ENCODE measurements at places on chromosomes 7 and 10. TPM values are rescaled to one million over a fixed set of nuclear protein-coding genes. Genes with fewer than 3 reads are reported as not detected.

- peaks cover 16% of the 10 kb centered on the region for H3K27me3 ChIP-seq
- DNase-seq, result peak; percentile 73
- H3K36me3 ChIP-seq, result no peaks in the 10 kb centered on the region
- no peak overlapping the region for H3K27ac ChIP-seq
- H3K4me3 ChIP-seq, result peak overlapping the region; percentile 41
Observed at GRCh38 chr10:21173802-21174714, 276.9 kb upstream of the NEBL start.

- no peak overlapping the region for H3K4me3 ChIP-seq
- no peaks in the 10 kb centered on the region for H3K4me1 ChIP-seq
Observed at GRCh38 chr7:106720641-106721040, 59.7 kb upstream of the CCDC71L start.

- no peak overlapping the region for H3K27ac ChIP-seq
- no peaks in the 10 kb centered on the region for H3K4me1 ChIP-seq
- H3K36me3 ChIP-seq, result no peaks in the 10 kb centered on the region
- H3K4me3 ChIP-seq, result no peak overlapping the region
Observed at GRCh38 chr10:22097696-22098095, 94.2 kb upstream of the DNAJC1 start.

GRCh38 chr7:85261336-85261735, 74.5 kb upstream of the SEMA3D start:
- H3K27ac ChIP-seq, result no peak overlapping the region
- H3K36me3 ChIP-seq, result no peaks in the 10 kb centered on the region
- H3K27me3 ChIP-seq, result no peaks in the 10 kb centered on the region
- H3K4me3 ChIP-seq, result no peak overlapping the region
- no peak for DNase-seq

EPO gene
- polyA plus RNA-seq, result 0.04 TPM

CHAT gene
- polyA plus RNA-seq, result 0.81 TPM

GRCh38 chr7:88396948-88397322, 90.2 kb upstream of the STEAP4 start:
- H3K4me1 ChIP-seq, result no peaks in the 10 kb centered on the region
- DNase-seq, result no peak
- H3K27ac ChIP-seq, result no peak overlapping the region
- H3K27me3 ChIP-seq, result no peaks in the 10 kb centered on the region
- no peaks in the 10 kb centered on the region for H3K36me3 ChIP-seq
- no peak overlapping the region for H3K4me3 ChIP-seq

- no peaks in the 10 kb centered on the region for H3K36me3 ChIP-seq
- no peaks in the 10 kb centered on the region for H3K4me1 ChIP-seq
- DNase-seq, result no peak
Observed at GRCh38 chr7:140609646-140610045, 31.0 kb downstream of the DENND2A start.

DNA sequence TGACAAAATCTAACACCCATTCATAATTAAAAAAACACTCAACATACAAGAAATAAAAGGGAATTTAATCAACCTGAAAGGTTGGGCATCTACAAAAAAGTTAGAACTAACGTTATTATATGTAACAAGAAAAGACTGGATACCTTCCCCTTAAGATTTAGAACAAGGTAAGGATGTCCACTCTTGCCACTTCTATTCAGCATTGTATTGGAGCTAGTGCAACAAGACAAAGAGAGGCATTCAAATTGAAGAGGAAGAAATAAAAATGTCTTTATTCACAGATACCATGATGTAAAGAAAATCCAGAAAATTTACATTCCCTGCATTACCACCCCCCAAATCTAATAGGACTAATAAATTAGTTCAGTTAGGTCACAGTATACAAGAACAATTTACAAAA, 18.3 kb downstream of the FAM149B1 start:
- H3K27me3 ChIP-seq, result no peaks in the 10 kb centered on the region
- H3K27ac ChIP-seq, result no peak overlapping the region
- DNase-seq, result no peak
- H3K4me3 ChIP-seq, result no peak overlapping the region

SLC13A1 gene
- not detected for polyA plus RNA-seq

DNA sequence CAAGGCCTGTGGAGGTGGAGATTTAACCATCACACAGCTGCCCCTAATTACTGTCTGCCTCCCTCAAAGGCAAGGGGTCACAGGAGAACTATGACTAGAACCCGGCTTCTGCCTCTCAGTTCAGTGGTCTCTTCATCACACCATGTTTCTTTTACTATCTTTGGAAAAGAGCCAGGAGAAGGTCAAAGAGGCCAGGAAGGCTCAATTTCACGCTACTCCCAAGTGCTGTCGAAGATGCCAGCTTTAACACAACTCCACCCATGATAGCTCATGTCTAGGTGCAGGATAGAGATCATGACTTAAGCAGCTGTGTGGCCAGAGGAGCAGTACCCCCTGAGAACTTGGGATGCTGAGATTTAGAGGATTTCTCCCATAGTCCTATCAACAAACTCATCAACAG, 60.5 kb upstream of the OPALIN start:
- H3K4me3 ChIP-seq, result no peak overlapping the region
- H3K4me1 ChIP-seq, result peaks cover 2% of the 10 kb centered on the region
- H3K27ac ChIP-seq, result no peak overlapping the region

DNA sequence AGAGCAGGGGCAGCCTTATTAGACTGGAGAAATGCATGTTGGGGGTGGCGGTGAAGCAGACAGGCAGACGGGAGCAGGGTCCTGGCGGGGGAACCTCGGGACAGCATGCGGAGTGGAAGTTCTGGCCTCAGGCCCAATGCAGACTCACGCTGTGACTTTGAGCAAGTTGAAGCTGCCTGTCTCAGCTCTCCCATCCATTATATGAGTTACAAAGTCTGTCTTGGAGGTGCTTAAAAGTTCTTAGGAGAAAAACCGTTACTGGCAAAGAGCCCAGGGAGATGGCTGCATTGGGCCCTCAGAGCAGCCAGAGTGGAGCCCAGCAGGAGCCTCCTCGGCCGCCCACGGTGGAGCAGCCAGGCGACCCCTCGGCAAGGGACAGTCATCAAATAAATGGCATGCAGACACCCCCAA, 509.5 kb downstream of the PLXNA4 start:
- peak overlapping the region; percentile 1 for H3K27ac ChIP-seq
- peaks cover 5% of the 10 kb centered on the region for H3K27me3 ChIP-seq
- H3K4me1 ChIP-seq, result no peaks in the 10 kb centered on the region
- no peak overlapping the region for H3K4me3 ChIP-seq

GRCh38 chr7:157936976-157937375, 600.2 kb downstream of the DNAJB6 start:
- H3K4me1 ChIP-seq, result no peaks in the 10 kb centered on the region
- H3K27me3 ChIP-seq, result no peaks in the 10 kb centered on the region
- H3K36me3 ChIP-seq, result no peaks in the 10 kb centered on the region
- H3K4me3 ChIP-seq, result no peak overlapping the region
- no peak for DNase-seq

- peak overlapping the region; percentile 35 for H3K27ac ChIP-seq
- no peaks in the 10 kb centered on the region for H3K4me1 ChIP-seq
- DNase-seq, result no peak
Observed at GRCh38 chr7:149883048-149883438, 9.3 kb downstream of the ATP6V0E2 start.

DNA sequence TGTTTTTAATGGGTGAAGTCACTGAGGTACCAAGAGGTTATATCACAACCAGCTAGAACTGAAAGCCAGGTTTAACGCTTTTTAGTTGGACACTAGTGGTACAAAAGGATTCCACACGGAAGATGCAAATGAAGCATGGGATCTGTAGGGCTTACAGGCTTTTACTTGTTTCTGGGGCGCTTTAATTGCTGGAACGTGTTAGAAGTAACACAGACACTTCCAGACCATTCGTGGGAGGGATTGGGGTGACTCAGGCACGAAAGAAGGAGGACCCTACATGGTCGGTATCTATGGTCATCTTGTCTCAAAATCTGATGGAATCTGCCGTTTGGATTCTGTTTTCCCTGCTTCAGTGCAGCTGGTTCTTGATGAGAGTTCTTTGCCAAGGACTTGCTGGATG, 1.0 kb downstream of the YKT6 start:
- DNase-seq, result no peak
- peak overlapping the region; percentile 94 for H3K4me3 ChIP-seq
- no peak overlapping the region for H3K27ac ChIP-seq

DNA sequence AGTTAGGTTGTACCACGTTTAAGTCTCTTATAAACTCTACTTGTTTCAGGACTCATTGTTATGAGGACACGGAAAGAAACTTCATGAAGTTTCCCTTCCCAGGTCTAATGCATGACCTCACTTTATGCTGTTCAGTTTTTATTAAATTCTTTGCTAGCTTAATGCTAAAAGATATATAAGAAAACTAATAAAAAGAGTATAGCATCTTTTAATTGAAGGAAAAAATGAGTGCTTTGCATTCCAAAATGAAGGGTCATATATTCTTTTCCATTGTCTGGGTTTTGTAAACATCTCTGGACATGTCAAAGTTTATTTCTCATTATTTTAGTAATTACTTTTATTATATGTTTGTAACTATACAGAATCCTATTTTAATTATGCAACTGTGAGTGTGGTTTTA, 255.8 kb downstream of the CREB5 start:
- H3K27ac ChIP-seq, result no peak overlapping the region
- H3K36me3 ChIP-seq, result no peaks in the 10 kb centered on the region
- no peak for DNase-seq
- H3K4me1 ChIP-seq, result no peaks in the 10 kb centered on the region
- no peaks in the 10 kb centered on the region for H3K27me3 ChIP-seq

TMEM176A gene
- 230 TPM for polyA plus RNA-seq

DNA sequence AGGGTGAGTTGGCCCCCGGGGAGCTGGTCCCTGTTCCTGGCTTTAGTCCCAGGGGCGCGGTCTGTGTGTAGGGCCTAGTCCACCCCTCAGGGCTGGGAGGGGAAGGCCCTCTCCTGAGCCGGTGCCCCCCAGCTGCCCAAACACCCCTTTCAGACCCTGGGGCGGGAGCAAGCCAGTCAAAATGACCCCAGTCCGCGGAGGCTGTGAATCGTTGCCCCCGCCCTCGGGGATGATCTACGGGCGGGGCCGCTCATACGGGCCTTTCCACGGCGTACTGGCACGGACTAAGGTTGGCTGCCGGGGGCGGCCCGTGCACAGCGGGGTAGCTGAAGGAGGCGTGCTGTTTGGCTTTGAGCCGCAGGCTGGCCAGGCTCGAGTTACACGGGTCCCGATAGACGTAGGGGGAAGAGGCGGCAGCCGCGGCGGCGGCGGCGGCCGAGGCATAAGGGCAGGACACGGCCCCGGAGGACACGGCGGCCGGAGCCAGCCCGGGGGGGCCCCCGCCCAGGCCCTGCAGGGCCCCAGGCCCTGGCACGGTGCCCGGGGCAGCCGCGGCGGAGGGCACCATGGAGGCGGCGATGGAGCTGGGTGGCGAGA, 4.3 kb downstream of the ELOVL3 start:
- no peaks in the 10 kb centered on the region for H3K36me3 ChIP-seq
- H3K4me1 ChIP-seq, result peaks cover 2% of the 10 kb centered on the region
- H3K27me3 ChIP-seq, result peaks cover 78% of the 10 kb centered on the region
- no peak for DNase-seq
- H3K4me3 ChIP-seq, result peak overlapping the region; percentile 26
- H3K27ac ChIP-seq, result no peak overlapping the region

DNA sequence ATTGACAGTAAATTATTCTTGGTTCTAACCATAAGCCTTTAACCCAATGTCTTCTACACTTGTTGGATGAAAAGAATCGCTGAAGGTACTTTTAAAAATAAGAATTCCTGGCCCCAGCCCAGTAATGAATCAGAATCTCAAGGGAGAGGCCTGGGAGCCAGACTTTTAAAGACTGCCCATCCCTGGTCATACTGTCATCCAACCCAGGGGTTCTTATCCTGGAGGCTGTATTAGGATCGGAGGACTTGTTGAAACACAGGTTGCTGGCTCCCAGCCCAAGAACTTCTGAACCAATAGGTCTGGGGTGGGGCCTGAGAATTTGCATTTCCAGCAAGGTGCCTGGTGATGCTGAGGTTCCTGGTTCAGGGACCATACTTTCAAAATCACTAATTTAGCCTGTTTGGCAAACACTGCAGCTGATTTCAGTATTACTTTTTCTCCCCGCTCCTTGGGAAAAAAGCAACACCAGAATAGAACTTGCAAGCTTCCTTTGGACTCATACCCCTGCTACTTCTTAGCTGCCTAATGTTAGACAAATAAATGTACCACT, 79.5 kb upstream of the FAM133B start:
- H3K27ac ChIP-seq, result no peak overlapping the region
- H3K36me3 ChIP-seq, result peaks cover 2% of the 10 kb centered on the region
- peaks cover 7% of the 10 kb centered on the region for H3K4me1 ChIP-seq
- H3K4me3 ChIP-seq, result no peak overlapping the region
- no peaks in the 10 kb centered on the region for H3K27me3 ChIP-seq

DNA sequence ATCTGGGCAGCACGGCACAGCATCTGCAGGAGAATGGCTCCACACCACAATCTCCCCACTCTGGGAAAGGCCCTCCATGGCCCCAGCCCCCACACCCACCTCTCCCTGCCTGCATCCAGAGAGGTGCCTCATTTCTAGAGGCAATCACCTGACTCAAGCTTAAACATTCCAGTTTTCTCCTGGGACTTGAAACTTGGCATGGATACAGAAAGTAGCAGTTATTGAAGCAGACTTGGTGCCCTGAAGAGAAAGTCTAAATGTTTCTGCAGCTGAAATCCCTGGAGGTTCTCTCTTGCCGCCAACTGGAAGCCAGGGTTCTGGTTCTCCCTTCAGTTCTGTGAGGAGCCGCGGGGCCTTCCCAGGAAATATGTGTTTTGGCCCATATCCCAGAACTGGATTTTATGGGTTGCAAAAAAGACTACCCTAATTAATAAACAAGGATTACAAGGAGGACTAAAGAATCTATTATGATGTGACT, 122.8 kb downstream of the SKIDA1 start:
- H3K27me3 ChIP-seq, result no peaks in the 10 kb centered on the region
- no peak for DNase-seq
- no peaks in the 10 kb centered on the region for H3K36me3 ChIP-seq
- H3K27ac ChIP-seq, result no peak overlapping the region
- no peak overlapping the region for H3K4me3 ChIP-seq

OR2A1 gene
- 0.04 TPM for polyA plus RNA-seq

DNA sequence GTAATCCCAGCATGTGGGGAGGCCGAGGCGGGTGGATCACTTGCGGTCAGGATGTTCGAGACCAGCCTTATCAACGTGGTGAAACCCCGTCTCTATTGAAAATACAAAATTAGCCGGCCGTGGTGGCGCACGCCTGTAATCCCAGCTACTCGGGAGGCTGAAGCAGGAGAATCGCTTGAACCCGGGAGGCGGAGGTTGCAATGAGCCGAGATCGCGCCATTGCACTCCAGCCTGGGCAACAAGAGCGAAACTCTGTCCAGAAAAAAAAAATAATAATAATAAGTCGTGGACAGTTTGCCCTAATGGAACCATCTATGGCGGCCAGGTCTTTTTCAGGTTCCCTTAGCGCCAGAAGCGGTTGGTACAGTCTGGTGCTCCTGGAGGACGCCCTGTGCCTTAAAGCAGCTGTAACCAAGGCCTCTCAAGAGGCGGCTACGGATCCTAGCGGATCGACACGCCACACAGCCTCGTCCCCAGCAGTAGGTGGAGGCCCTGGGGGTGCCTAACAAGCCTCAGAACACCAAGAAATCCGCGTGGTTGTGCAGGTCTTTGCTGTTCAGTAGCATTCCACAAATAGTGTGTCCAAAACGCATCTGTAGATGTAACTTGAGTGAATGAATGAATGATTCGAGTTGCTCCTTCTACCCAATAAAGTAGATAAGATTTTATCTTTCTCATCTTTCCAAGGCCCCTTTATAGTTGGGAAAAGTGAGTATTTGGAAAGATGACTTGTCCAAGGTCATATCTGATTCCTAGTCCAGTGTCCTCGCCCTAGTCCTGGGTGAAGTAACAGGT, 982 bp downstream of the PGAM1 start:
- H3K27ac ChIP-seq, result peak overlapping the region; percentile 89
- H3K36me3 ChIP-seq, result peaks cover 23% of the 10 kb centered on the region
- peak overlapping the region; percentile 84 for H3K4me3 ChIP-seq
